ENCODE measurements at places on chromosomes 11 and 22.

GRCh38 chr11:47264521-47264920, 5.4 kb upstream of the MADD start:
- no peak for DNase-seq

- DNase-seq: no peak
Observed at GRCh38 chr11:68792400-68792966, 41.2 kb upstream of the TESMIN start.

DNA sequence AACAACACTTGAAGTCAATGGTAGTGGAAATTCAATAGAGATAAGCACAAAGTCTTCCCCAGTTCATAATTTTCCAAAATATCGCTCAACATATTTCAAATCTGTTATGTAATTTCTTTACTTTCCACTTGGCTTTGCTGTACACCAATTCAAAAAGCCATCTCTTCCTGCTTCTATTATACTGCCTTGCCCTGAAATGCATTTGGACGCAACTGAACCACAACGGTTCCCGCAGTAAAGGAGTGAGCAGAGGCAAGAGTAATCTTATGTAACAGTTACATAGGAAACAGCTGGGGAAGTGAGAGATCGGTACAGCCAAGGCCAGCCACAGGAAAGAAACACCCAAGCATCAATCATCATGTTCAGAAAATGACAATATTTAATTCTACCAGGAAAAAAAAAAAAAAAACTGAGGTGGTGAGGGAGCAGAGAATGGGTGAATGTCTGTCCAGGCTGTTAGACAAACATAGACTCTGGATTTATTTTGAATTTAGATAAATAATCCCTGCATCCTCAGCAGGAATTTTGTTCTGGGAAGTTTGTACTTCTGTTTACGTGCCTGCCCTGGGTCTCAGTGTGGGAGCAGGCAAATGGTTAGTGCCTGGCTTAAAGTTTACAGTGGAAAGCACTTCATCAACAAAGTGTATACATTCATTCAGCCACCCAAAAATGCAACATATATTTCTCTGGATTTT, 392.2 kb downstream of the ETS1 start:
- DNase-seq: no peak

- DNase-seq: peak; percentile 55
Observed at GRCh38 chr11:78045851-78046485, 17.7 kb upstream of the THRSP start.

DNA sequence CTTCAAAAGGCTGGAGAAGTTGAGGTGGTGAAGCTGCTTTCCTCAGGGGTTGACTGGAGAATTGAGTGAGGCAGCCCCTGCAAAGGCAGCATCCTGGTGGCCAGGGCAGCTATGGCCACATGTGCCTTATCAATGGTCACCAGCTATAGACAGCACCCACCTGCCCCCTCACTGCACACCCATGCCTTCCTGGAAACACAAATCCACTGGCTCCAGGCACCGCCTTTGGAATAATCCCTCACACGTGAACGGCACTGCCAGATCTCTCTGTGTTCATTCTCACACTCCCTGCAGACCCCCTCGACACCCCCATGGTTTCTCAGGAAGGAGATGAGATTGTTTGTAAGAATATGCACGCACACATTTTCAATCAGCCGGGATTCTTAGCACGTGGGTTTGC, 1297.8 kb downstream of the TBC1D22A start:
- DNase-seq: no peak

- no peak for DNase-seq
Observed at GRCh38 chr11:7534042-7534378, 20.2 kb downstream of the PPFIBP2 start.

GRCh38 chr11:20388096-20389055, 860 bp downstream of the PRMT3 start:
- DNase-seq: no peak

DNA sequence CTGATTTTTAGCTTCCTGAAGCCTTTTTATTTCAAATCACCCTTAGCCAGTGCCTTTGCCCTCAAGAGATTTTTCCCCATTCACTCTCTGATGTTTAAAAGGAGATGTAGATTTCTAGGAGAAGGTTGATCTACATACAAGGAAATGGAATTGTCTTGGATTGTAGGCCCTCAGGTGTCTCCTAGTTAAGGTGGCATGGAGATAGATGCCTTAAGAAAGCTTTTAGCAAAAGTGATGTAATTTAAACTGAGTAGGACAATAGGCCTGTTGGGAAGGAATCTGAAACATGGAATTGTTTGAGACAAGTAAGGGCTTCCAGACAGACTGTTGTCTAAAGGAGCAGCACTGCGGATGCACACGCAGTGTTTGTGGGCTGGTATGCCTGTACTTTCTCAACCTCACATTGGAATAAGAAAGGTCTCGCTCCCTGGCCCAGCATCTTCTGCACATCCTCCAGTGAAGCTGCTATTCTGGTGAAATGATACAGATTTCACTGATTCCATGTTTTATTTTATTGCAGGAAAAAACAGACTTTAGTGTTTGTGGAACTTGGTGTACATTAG, 69.8 kb upstream of the SLC25A18 start:
- no peak for DNase-seq

DNA sequence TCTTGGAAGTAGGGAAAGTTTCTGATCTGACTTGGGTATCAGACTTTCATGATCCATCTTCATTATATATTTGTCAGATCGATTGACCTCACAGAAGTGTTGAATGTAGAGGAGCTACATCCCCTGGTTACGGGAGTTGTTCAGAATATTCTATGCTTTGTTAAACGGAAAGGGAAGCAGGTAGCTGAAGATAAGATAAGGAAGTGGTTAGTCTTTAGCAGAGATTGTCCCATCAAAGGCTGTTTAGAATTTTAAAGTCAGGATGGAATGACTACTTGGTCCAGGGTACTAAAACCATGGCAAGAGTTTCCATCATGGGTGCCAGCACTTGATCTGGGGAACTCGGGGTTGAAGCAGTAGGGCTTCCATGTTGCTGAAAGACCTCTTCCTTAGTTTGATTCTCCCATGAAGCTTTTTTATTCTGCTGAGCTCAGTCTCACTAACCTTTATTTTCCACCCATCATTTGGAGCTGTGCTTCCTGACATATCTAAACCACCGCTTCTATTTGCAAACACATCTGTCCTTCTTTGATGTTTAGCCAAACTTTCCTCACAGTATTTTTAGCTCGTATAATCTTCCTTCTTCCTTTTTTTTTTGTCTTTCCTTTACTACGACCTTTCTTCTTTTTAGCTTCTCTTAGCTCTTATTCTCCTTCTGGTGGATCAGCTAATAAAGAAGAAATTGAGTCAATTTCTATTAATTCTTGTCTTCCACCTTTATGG, 4.0 kb upstream of the C22orf31 start:
- no peak for DNase-seq

GRCh38 chr22:31287818-31288495, 4.3 kb downstream of the PIK3IP1 start:
- DNase-seq: no peak

GRCh38 chr22:50548921-50549790, 3.5 kb downstream of the KLHDC7B start:
- no peak for DNase-seq
